A549 (cell line): ENCODE measurements at places on chromosomes 5 and 9.

- no peak for DNase-seq
These were observed 731.4 kb upstream of the RIOK2 start for GRCh38 chr5:97914483-97914882.

- no peak for DNase-seq
These were observed 209.4 kb upstream of the RGMB start for GRCh38 chr5:98563885-98564653.

DNA sequence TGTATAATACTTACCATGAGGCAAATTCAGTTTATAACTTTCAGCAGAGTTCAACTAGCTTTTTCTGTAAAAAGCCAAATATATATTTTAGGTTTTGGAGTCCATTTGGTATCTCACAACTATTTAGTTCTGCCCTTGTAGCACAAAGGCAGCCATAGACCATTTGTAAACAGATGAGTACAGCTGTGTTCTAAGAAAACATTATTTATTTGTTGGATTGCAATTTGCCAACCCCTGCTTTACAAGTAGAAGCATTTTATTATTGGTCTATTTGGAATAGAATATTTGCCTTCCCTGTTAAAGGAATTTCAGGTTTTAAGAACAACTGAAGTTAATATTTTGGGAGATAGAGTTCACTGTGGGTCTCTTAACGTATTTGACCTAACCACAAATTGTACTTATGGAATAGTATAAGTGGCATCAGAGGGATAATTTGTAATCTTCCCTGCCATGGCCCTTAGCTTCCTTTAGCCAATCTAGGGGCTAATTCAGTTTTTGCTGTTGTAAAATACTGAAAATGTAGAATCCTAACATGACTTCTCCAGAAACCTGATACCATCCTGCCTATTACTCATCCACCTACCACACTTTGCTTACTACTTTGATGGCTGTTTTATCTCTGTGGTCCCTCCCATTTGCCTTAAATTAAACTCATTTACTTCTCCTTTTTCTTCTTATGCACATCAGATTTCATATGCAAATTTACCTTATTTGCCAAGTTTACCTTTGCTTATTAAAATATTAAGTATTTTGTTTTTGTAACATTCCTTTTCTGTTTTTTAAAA, 109.2 kb downstream of the DMXL1 start:
- DNase-seq, result no peak

GRCh38 chr9:35749515-35750255, 598 bp downstream of the RGP1 start:
- DNase-seq, result no peak

GRCh38 chr9:133610845-133611244, 1.7 kb upstream of the FAM163B start:
- no peak for DNase-seq

DNA sequence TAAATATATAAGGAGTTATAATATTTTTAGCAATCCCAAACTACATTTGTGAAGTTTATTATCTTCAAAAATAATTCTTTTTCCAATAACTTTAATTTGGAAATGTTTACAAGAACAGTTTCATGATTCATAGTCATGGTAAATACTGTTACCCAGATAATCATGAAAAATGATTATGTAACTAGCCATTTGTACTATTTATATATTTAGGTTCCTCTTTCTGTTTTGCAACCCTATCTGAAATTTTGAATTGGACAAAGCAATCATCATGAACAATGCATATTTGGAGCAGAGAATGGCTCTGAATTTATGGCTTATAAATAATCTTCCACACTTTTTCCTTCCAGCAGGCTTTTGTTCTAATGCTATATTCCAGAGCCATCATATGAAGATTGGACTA, 499.7 kb downstream of the SLCO4C1 start:
- no peak for DNase-seq

DNA sequence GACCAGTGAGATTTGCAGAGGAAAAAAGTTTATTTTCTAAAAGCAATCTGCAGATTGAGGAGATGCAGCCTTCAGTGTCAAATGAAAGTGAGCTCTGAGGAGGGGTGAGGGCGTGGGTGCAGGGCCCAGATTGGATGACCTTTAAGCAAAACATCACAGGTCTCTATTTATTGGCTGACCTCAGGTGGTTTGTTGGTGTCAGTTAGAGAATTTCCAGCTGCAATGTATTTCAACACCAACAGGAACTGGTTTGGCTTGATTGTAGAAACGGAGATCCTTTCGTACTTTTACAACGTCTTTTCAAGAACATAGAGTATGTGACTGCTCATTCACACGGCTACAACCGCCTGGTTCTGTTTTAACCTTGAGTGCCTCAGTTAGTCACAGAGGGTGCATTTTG, 1069.1 kb downstream of the EFNA5 start:
- DNase-seq, result no peak

DNA sequence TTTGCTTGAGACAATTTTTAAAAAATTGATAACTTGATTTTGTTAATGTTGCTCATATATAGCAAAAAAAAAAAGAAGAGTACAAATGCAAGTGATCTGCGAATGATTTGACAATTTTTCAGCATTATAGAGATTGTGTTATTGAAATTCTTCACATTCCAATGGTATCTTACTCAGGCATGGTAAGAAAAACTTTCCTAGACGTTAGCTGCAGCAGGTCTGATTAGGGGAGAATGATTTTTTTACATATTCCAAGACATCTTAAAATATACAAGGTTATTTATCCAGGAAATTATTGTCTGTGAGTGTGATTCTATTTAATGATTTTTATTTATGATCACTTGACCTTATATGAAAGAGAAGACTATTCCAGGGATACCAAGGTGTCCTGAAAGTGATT, 361.9 kb downstream of the MAT2B start:
- DNase-seq, result no peak

DNA sequence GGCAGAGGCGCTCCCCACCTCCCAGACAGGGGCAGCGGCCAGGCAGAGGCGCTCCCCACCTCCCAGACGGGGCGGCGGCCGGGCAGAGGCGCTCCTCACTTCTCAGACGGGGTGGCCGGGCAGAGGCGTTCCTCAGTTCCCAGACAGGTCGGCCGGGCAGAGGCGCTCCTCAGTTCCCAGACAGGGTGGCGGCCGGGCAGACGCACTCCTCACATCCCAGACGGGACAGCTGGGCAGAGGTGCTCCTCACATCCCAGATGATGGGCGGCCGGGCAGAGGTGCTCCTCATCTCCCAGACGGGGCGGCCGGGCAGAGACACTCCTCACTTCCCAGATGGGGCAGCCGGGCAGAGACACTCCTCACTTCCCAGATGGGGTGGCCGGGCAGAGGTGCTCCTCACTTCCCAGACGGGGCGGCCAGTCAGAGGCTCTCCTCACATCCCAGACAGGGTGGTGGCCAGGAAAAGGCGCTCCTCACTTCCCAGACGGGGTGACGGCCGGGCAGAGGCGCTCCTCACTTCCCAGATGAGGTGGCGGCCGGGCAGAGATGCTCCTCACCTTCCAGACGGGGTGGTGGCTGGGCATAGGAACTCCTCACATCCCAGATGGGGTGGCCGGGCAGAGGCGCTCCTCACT, 75.1 kb downstream of the CARTPT start:
- no peak for DNase-seq

GRCh38 chr9:93859431-93860215, 95.5 kb downstream of the BARX1 start:
- DNase-seq, result no peak

DNA sequence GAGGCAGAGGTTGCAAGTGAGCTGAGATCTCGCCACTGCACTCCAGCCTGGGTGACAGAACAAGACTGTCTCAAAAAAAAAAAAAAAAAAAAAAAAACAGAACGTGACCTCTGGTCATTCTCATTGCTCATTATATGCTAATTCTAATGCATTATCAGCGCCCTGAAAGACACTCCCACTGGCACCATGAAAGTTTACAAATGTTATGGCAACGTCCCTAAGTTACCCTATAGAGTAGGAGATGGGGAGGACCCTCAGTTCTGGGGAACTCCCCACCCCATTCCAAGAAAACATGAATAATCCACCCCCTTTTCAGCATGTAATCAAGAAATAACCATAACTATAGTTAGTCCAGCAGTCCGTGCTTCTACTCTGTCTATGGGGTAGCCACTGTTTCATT, 48.9 kb upstream of the DENND4C start:
- DNase-seq, result no peak

GRCh38 chr5:84303315-84303714, 81.4 kb downstream of the EDIL3 start:
- DNase-seq, result no peak

GRCh38 chr5:79697222-79698170, 7.9 kb downstream of the CMYA5 start:
- no peak for DNase-seq

DNA sequence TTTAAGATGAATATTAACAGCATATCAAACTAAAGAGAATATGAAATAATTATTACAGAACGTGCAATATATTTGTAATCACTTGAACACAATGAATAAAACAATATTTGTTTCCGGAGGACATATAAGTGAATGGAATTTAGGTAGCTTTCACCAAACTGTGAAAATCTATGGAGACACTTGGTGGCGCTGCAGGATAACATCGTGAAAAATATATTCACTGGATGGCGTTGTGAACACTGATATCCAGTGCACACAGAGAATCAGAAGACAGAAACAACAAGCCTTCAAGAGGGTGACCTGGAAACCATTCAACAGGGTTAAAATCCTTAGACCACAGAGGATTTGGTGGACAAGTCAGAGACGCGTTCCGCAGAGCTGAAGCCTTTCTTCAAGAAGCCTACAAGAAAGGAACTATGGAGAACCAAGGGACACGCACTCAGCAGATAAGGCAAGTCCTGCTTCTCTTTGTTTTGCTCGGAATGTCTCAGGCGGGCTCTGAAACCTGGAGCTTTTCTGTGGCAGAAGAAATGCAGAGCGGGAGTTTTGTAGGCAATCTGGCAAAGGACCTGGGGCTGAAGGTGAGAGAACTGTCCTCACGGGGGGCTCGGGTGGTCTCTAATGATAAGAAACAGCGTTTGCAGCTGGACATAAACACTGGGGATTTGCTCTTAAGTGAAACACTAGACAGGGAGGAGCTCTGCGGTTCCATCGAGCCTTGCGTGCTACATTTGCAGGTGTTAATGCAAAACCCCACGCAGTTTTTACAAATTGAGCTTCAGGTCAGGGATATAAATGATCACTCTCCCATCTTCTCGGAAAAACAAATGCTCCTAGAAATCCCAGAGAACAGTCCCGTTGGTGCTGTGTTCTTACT, at the start of gene PCDHB11:
Gene PCDHB11 (plus strand): TSS at position 269 of the 877 bp plus-strand sequence. CDS start 148 bp downstream, at position 417.
- DNase-seq, result peak; percentile 6

- no peak for DNase-seq
These were observed 5.8 kb downstream of the FOCAD start for GRCh38 chr9:20689833-20690232.

GRCh38 chr5:22650511-22650910, 202.6 kb downstream of the CDH12 start:
- no peak for DNase-seq

GRCh38 chr5:168304349-168304748, 12.9 kb downstream of the WWC1 start:
- no peak for DNase-seq

GRCh38 chr5:112682621-112683061, 55.0 kb upstream of the APC start:
- no peak for DNase-seq

DNA sequence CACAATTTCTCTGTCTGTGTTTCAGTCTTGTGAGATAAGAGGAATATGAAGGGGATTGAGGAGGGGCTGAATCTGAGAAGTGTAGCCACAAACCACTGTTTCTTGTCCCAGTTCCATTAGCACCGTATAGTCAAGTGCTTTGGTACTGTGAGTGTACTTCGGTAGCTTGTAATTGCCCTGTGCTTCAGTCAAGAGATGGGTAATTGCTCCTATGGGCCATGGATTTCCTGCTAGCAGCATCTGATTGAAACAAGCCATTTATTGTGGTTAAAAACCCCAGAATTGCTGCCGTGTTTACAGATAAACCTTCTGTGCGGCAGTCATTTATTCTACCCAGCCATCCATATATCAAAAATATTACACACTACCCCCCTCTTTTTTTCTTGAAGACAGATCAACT, 98.6 kb downstream of the MAT2B start:
- no peak for DNase-seq

DNA sequence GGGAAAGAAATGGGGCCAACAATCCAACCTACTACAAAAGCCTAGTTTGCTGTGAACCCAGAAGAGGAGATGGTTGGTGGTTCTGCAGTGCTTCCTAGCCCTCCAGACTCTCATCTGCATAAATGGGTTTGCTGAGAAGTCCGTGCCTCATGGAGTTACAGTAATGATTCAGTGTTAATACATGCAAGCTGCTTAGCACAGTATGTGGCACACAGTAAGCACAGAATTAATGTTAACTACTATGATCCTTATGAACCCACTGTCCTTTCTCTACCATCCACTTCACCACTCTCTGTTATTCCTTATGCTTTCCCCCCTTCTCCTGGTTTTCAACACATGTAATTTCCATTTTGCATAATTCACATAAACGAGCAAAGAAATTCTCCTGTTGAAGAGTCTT, 100.0 kb downstream of the ACTBL2 start:
- DNase-seq, result no peak
